Stimulated activated CD4-positive, alpha-beta T cell treated with anti-CD3 and anti-CD28 coated beads, TNF-alpha, amount 100 ng/mL, for 4 hours (primary cell): ENCODE measurements at places on chromosomes 2 and 18.
A peak's percentile ranks its signal among the peaks of the same experiment; 100 is the strongest.

DNA sequence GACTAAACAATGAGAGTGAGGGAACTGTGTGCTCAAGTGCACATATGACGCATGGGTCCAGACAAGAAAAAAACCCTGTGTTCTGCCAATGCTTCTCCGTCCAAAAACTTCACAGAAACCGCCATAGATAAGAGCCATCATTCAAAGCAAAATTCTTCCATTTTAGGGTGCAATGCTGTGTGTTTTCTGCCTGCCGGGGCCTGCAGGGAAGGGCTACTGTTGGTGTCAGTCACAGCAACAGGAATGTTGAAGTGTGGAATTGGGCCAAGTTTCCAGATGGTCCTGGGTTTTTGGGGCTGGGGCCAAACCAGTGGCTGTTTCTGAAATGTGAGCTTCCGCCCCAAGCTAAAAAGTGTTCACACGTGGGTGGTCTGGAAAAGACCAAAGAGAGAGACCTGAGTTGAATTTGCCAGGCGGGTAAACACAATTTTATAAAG lies 677 bp upstream of the MC2R start:
- no peak for DNase-seq

- no peak for DNase-seq
Observed at GRCh38 chr2:48001498-48001897, 95.2 kb upstream of the FBXO11 start.

GRCh38 chr2:7795778-7796563 lies 878.8 kb downstream of the RNF144A start:
- DNase-seq: no peak

GRCh38 chr2:202736826-202737225 lies 102.1 kb downstream of the FAM117B start:
- no peak for DNase-seq

DNA sequence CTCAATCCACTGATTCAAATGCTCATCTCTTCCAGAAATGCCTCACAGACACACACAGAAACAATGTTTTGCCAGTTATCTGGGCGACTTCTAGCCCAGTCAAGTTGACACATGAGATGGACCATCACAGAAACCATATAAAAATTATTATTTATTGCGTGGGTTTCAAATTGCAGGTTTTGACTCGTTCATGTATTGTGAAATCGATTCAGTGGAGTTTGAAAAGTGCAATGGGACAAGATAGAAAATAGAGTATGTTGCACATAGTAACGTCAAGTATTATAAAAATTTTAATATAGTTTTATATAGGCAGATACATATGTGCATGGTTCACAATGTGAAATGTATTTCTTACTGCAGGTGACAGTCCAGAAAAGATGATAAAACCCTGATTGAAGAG lies 100.8 kb downstream of the MRPS9 start:
- DNase-seq: no peak

- DNase-seq: no peak
Observed at GRCh38 chr18:37390687-37391086, 174.9 kb downstream of the CELF4 start.

- DNase-seq: no peak
Observed at GRCh38 chr2:158931572-158931971, 36.9 kb upstream of the TANC1 start.

GRCh38 chr18:10401521-10401920 lies 52.9 kb upstream of the APCDD1 start:
- no peak for DNase-seq

DNA sequence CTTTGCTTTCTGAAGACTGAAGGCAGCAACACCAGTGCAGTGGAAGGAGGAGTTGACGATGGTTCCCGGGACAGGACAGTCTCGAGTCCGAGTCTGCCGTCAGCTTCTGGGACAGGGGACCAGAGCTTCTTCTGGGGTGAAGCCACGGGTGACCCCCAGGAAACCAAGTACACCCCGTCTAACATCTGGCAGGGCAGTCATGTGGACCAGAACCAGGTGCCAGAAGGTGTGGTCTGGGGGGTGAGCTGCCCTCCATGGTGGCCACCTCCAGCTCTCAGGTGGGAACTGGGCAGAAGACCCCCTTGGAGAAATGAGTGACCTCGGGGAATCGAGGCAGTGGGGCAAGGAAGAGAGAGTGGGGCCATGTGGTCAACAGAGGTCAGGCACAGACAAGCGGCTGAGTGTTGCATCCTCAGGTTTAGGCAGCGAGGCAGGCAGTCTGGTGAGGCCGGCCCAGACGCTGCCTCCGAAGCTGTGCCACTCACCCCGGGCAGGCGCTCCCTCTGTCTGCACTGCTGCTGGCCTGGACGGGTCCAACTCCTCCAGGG lies 204.3 kb downstream of the HDAC4 start:
- no peak for DNase-seq

- no peak for DNase-seq
Observed at GRCh38 chr18:51251625-51252024, 54.1 kb upstream of the MEX3C start.

GRCh38 chr2:144357623-144358373 lies 162.1 kb downstream of the ZEB2 start:
- no peak for DNase-seq

GRCh38 chr2:241796610-241797138 lies 12.3 kb upstream of the NEU4 start:
- no peak for DNase-seq

- DNase-seq: no peak
Observed at GRCh38 chr2:237214963-237215362, 129.3 kb downstream of the COPS8 start.

DNA sequence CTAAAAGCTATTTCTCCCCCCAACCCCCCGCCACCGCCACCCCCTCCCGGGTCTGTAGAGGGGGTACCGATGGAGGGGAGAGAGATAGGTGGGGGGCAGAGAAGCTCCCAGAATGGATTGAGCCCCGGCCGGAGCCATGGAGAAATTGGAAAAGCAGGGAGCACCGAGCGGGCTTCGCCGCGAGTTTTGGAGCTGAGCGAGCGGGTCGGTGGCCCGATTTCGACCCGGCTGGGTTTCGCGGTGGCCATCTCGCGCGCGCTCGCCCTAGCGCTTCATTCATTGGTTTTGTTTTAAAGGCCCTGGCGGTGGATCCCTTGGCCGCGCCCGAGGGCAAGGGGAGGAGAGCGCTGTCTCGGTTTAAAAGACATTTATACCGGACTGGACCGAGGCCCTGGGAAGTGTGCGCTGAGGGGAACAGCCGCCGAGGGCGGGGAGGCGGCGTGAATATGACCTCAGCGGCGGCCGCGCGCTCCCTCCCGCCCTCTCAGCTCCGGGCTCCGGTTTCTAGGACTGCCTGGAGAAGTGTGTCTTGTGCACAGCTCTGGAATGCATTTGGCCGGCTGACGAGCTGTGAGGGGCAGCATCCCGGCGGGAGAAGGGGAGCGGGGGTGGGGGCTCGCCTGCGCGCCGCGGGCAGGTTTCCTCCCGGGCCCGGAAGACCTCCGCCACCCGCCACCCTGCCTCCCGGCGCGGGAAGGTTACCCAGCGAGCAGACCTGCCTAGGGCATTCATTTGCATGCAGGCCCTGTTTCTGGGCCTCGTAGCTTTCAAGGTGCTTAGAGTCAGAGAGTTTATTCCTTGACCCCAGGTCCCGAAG lies 1.7 kb upstream of the SMAD7 start:
- peak; percentile 42 for DNase-seq

DNA sequence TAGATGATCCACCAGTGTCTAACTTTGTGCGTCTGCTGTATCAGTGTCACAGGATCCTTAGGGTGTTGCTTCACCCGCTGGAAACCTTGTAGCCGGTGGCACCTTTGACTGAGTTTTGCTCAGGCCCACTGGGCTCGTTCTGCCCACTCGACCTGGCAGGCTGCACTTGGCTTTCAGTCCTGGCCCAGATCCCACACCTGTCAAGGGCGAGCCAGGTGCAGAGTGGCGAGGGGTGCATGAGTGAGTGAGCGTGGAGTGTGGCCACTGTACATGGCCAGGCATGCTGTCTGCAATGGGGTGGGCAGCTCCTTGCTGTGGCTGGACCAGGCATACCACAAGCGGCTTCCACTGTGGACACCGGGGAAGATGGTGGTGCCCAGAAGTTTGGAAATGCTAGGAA lies 179.0 kb downstream of the FAM210A start:
- no peak for DNase-seq

DNA sequence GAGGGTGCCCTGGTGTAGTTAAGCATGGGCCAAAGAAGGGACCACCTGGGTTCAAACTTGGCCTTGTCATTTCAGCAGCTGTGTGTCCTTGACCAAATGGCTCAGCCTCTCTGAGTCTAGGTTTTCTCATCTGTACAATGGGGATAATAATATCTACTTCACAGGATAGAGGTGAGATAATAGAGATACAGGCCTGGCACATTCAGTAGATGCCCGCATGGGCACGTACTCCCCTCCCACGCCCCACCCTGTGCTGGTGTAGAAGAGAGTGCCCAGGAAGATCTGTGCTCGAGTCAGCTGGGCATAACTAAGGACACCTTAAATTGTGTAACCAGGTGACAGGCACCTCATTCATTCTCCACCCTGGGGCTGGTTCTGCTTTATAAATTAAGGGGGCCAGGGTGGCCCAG lies 8.4 kb upstream of the TMEM185B start:
- DNase-seq: peak; percentile 39

DNA sequence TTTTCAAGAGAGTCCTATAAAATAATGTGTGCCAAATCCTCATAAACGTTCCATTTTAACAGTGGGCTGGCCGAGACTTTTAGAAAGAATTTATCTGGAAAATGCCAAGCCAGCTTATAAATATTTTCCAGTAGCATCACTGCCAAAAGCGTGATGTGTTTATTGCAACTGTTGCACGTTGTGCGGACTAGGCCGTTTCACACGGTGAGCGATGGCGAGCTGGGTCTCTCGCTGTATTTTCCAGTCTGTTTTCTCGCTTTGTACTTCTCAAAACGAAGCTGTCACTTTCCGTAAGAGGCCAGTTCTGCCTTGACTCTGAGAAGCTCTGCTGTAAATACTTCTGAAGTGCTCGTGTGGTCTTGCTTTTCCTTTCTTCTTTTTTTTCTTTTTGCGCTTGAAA lies 65.0 kb upstream of the ZNF236 start:
- DNase-seq: no peak

GRCh38 chr2:36456227-36457175 lies 100.9 kb downstream of the CRIM1 start:
- DNase-seq: no peak

GRCh38 chr2:69565431-69565839 lies 78.1 kb downstream of the AAK1 start:
- peak; percentile 46 for DNase-seq

DNA sequence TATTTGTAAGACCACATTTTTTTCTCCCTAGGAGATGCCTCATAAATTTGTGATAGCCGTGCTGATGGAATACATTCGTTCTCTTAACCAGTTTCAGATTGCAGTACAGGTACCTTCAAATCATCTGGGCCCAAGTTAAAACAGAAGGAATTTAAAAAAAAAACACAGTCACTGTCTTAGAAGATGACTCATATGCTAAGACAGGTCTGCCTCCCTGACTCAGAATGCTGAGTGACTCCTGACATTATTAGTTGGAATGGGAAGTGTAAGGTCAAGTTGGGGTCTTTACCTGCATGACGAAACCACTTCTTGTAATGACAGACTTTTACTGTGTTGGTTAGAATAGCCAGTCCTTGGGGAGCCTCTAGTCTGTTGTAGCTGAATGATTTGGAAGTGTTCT lies 26.3 kb downstream of the RMC1 start:
- DNase-seq: no peak

DNA sequence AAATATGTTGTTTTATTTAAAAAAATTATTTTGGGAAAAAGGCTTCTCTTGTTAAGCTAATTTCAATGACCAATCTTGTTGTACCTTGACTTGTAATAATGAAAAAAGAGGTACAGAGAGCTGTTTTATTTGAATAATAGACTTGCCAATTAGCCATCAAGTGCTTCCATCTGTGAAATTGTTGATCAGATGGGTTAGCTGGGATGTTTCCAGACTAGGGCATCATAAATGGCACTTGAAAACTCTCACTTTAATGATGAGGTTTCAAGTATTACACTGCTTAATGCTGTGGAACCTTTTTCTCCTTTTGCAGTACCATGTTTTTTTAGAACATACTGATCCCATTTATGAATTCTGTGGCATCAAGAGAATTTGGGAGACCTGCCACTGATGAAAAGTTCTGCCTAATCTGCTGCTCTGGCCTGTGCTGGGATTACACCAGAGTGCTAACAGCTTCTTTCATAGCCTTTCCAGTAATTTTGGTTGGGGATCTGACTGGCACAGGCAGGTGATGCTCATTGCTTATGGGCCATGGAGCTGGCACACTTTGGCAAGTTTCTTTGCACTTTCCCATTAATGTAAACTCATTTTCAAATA lies 24.2 kb downstream of the PSMD14 start:
- DNase-seq: no peak

- DNase-seq: no peak
Observed at GRCh38 chr2:28338046-28338817, 54.4 kb upstream of the FOSL2 start.

DNA sequence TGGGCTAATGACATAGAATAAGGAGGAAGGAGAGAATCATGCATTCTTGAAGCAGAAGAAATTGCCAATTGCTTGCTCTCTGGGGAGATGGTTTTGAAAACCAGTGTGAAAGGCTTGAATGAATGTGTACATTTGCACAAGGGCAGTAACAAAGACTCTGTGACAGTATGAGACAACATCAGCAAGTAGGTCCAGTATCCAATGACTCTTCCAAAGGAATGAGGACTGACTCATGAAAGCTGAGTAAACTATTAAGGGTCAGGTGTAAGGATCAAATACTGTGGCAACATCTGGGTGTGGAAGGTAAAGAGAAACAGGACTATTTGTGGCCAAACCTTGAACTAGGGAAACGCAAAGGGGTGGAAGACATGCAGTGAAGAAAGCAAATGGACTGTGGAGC lies 886.0 kb upstream of the CHAC2 start:
- DNase-seq: no peak

GRCh38 chr2:28339516-28340175 lies 53.0 kb upstream of the FOSL2 start:
- no peak for DNase-seq

DNA sequence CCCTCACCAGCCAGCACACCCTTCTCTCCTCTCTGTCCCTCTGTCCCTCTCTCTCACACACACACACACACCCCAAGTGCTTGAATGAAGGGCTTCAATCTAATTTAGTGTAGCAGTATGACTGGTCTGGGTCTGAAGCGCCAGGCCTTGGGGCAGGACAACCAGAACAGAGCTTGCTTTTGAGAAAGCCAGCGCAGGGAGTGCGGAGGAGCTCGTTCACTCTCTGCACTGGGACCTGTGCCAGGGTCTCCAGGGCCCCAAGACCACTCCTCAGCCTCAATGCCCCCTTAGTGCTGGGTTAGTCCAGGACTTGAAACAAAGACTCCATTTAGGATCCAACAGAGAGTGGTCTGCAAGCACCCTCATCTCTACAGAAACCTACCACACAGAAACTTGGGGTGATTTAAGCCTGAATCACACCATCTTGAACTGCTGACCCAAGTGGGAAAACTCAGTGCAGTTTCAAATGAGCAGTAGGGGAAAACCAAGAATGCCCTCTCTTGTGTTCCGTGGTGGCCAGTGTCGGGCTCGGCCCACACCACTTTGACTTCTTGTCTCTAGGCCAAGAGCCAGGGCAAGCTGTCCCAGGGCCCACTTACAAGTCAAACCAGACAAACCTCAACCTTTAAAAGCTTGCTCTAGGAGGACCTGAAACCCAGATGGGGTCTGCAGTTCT lies 66.6 kb upstream of the WIPF1 start:
- DNase-seq: no peak

- DNase-seq: no peak
Observed at GRCh38 chr2:54720563-54720962, 2.9 kb upstream of the EML6 start.

GRCh38 chr18:70132999-70133398 lies 72.5 kb downstream of the RTTN start:
- DNase-seq: no peak
